Spinal cord (tissue), 10 donors: ENCODE measurements at places on chromosomes 3 and 15. TPM values are rescaled to one million over a fixed set of nuclear protein-coding genes. Genes with fewer than 3 reads are reported as not detected.

DNA sequence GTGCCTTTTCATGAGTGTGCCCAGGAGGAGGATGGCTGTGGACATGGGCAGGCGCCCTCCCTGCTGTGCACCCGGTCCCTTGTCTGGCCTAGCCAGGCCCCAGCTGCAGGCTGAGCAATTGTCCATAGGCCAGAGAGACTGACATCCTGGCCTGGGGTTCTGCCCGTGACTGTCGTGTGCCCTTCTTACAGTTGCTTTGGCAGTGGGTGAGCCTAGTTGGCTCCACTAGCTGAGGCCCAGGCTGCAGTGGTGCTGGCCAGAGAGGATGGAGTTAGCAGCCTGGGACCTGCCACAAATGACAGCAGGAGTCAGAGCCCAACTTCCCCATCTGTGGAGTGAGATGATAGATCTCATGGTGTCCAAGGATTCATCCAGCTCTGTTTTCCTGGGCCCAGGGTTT is 9.0 kb upstream of the CHRNB4 start:
- H3K36me3 ChIP-seq, result no peaks in the 10 kb centered on the region
- no peaks in the 10 kb centered on the region for H3K27me3 ChIP-seq
- H3K4me3 ChIP-seq, result no peak overlapping the region
- no peak for DNase-seq
- no peak overlapping the region for H3K27ac ChIP-seq

GRCh38 chr15:38514601-38515000 is 50.0 kb downstream of the RASGRP1 start:
- H3K4me3 ChIP-seq, result no peak overlapping the region
- H3K4me1 ChIP-seq, result no peaks in the 10 kb centered on the region
- DNase-seq, result no peak
- H3K27ac ChIP-seq, result no peak overlapping the region
- H3K27me3 ChIP-seq, result no peaks in the 10 kb centered on the region

AMT gene
- 16.4 TPM for total RNA-seq

DZIP3 gene
- 39.0 TPM for total RNA-seq

DNA sequence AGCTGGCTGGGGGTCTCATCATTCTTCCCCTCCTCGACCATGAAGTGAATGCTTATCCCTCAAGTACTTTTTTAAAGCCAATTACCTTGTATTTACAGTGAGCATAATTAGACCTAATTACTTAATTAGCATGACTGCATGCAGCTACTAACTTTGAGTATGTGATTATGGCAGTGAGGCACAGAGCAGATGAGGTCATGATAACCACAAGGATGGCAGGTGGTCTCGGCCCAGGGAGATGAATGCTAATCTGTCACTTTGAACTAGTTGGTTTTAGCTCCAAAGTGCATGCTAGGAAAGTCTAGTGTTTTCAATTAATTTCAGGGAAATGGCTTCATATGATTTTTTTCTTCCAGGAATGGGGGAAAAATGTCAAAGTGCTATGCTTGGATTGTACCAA is 233.8 kb downstream of the NTRK3 start:
- H3K36me3 ChIP-seq, result peaks cover 2% of the 10 kb centered on the region
- no peak overlapping the region for H3K27ac ChIP-seq
- peaks cover 8% of the 10 kb centered on the region for H3K4me1 ChIP-seq
- no peak overlapping the region for H3K4me3 ChIP-seq

BFSP2 gene
- not detected for total RNA-seq

HDGFL3 gene
- total RNA-seq, result 113 TPM

DNA sequence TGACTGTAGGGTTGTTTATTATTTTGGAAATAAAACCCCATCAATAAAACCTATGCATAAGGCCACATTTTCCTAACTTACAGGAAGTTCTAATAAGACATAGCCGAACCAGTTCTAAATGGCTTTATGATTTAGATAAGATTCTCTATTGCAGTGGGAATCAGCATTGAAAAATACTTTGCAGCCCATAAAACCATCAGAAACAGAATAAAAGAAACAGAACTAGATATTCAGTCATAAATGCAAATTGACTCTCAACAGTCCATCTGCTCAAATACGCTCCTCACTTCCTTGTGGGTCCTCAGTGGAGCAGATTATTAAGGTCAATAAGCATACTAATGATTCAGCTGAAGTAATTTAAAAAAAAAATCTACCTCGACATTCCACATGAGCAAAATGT is 8.8 kb downstream of the SATB1 start:
- no peaks in the 10 kb centered on the region for H3K36me3 ChIP-seq
- no peaks in the 10 kb centered on the region for H3K27me3 ChIP-seq
- H3K4me3 ChIP-seq, result no peak overlapping the region
- DNase-seq, result no peak
- no peak overlapping the region for H3K27ac ChIP-seq
- no peaks in the 10 kb centered on the region for H3K4me1 ChIP-seq

DNA sequence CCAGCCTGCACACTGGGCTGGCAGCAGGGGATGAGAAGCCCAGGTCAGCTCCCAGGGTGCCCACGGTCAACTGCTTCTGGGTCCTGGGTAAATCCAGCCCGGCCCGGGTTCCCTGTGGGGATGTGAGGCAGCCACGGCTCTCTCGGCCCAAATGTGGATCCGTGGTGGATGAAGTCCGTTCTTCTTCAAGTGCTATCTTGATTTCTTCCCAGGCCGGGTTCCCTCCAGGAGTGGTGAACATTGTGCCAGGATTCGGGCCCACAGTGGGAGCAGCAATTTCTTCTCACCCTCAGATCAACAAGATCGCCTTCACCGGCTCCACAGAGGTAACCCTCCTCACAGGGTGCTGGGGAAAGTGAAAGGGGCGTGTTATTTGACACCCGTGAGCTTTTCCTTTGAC is 16.1 kb downstream of the ALDH1A3 start:
- H3K27me3 ChIP-seq, result peaks cover 18% of the 10 kb centered on the region
- no peaks in the 10 kb centered on the region for H3K36me3 ChIP-seq
- H3K4me1 ChIP-seq, result peaks cover 19% of the 10 kb centered on the region
- no peak overlapping the region for H3K4me3 ChIP-seq
- no peak for DNase-seq

DNA sequence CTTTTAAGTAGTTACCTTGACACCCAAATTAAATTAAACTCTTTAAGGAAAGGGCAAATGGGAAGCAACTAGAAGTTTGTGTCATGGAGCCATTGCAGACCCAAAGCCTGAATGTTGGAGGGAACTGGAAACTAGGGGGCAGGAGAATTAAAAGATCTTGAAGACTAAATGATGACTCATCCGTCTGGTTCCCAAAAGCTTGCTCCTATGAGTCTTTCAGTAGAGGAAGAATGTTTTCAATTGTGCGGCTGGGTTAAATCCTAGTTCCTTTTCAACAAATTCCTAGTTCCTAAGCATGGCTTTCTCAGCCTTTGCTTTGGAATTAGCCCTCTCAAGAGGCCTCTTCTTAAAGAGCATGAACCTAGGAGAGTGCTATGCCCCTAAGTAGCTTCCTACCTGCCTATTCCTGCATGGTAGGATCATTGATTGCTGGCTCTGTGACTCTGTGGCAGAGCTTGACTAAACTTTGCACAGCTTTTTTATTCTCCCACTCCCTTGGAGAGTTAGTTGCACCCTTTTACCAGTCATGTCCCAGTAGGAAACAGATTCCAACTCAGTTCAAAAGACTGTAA is 17.7 kb downstream of the CLEC3B start:
- H3K4me1 ChIP-seq, result no peaks in the 10 kb centered on the region
- H3K27ac ChIP-seq, result no peak overlapping the region
- H3K27me3 ChIP-seq, result no peaks in the 10 kb centered on the region
- no peaks in the 10 kb centered on the region for H3K36me3 ChIP-seq

CNTN4 gene
- total RNA-seq, result 37.9 TPM

DNA sequence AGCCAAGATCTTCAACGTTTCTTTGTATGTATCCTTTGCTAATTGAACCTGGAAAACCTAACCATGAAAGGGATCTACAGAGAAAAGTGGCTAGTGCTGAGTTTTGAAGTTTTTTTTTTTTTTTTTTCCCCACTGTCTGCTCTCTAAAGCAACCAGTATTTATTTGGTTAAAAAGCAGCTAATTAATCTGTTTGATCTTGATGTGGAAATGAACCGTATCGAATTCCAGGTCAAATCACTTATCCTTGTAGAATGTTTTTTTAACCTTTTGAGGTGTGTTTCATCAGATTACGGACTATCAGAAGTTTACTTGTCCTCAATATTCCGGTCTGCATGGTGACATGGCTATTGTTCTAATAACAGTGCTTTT is 117.2 kb downstream of the FNDC3B start:
- no peaks in the 10 kb centered on the region for H3K36me3 ChIP-seq
- no peaks in the 10 kb centered on the region for H3K27me3 ChIP-seq
- no peak overlapping the region for H3K4me3 ChIP-seq

GRCh38 chr15:46872286-46872980 is 844.9 kb upstream of the SEMA6D start:
- H3K4me1 ChIP-seq, result no peaks in the 10 kb centered on the region
- peak; percentile 39 for DNase-seq
- peak overlapping the region; percentile 63 for H3K27ac ChIP-seq
- no peaks in the 10 kb centered on the region for H3K27me3 ChIP-seq
- H3K4me3 ChIP-seq, result no peak overlapping the region
- H3K36me3 ChIP-seq, result no peaks in the 10 kb centered on the region

GRCh38 chr15:75091814-75092213 is 68.4 kb downstream of the PPCDC start:
- no peaks in the 10 kb centered on the region for H3K27me3 ChIP-seq
- H3K36me3 ChIP-seq, result no peaks in the 10 kb centered on the region
- peaks cover 5% of the 10 kb centered on the region for H3K4me1 ChIP-seq
- no peak overlapping the region for H3K27ac ChIP-seq
- DNase-seq, result no peak

DNA sequence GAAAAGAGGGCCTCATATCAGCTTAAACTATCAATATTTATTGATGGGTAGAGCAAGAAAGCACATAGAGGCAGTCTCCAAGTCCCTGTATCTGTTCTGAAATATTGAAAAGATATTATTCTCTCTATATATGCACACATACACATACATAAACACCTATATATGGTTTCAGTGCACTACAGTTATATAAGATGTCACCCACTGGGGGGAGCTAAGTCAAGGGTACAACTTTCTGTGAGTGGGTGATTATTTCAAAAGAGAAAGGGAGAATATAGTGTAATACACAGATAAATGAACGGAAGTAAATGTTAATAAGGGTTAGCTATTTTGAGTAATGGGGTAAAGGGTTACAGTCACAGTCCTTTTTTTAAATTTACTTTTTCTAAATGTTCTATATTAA is 8.8 kb downstream of the SNTN start:
- H3K4me1 ChIP-seq, result no peaks in the 10 kb centered on the region
- no peak for DNase-seq
- H3K4me3 ChIP-seq, result no peak overlapping the region
- no peak overlapping the region for H3K27ac ChIP-seq
- no peaks in the 10 kb centered on the region for H3K36me3 ChIP-seq

DNA sequence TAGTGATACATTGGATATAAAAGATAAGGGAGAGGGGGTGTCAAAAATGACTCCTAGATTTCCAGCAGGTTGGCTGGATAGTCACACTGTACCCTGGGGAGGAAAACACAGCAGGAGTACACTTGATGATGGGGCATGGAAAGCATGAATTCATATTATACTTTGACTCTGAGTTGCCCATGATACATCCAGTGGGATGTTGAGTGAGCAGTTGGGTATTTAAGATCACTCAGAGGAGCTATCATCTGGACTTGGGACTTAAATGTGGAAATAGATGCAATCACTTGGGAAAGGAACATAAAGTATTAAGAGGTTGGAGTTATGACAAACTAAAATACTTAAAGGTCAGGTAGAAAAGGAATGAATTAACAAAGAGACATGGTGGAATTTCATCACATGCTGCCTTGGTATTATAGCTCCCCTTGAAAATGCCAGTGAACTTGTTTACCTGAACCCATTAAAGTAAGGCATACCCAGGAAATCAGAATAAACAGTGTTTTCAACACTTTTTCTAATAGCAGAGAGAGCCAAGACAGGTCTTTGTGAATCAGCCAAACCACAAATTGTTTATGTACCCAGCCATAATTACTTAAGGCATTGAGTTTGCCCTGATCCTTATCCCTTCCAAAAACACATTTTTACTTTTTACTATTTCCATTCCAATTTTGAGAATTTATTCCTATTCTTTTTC is 49.9 kb upstream of the ABI3BP start:
- no peaks in the 10 kb centered on the region for H3K4me1 ChIP-seq
- no peaks in the 10 kb centered on the region for H3K36me3 ChIP-seq
- H3K4me3 ChIP-seq, result no peak overlapping the region

DNA sequence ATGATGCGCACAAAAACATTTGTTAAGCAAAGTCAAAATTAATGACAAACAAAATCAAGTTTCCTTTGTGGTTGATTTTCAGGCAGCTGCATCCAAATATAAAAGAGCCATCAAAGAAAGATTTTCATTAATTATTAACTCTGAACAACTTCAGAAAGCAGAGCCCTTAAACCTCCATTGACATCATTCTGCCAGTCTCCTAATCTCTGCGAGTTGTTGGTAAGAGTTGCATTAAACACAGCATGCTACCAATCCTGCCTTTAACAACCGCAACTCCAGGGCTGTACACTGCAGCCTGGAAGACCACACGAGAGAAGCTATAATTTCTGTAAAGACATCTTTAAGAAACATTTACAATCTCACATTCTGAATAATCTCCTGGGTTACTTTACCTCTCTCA is 204.6 kb downstream of the NR2F2 start:
- H3K4me3 ChIP-seq, result no peak overlapping the region
- H3K36me3 ChIP-seq, result no peaks in the 10 kb centered on the region
- no peaks in the 10 kb centered on the region for H3K27me3 ChIP-seq
- no peaks in the 10 kb centered on the region for H3K4me1 ChIP-seq
- H3K27ac ChIP-seq, result no peak overlapping the region
- no peak for DNase-seq

DNA sequence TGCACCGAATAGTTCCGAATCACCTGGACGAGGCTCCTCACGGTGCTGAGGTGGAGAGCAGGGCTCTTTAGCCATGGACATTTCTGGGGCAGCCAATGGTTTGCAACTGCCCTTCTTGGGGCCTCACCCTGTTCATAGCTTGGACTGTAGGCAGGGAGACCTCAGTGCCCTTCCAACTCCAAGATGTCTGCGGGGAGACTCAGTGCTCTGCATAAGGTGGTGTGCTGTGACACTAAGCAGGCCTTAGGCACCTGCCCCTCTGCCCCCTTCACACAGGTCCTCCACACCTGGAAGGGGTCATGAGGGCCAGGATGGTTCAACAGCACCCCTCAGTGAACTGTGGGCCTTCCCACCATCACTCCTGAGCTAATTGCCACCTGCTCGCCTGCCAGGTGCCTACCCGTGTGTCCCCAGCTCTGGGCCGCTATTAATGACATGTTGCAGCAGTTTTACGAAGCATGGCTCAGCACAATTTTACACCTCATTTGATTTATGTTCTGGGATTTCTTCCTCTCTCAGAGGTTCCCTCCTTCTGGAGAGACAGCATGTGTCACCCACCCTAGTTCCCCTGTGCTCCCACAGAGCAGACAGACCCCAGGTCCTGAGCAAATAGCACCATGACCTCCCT is 101.2 kb upstream of the SMAD3 start:
- no peaks in the 10 kb centered on the region for H3K4me1 ChIP-seq
- no peaks in the 10 kb centered on the region for H3K36me3 ChIP-seq
- H3K27me3 ChIP-seq, result no peaks in the 10 kb centered on the region
- H3K4me3 ChIP-seq, result no peak overlapping the region
